ENCODE measurements at places on chromosomes 16 and 17. TPM values are rescaled to one million over a fixed set of nuclear protein-coding genes. Genes with fewer than 3 reads are reported as not detected.
A peak's percentile ranks its signal among the peaks of the same experiment; 100 is the strongest.

DNA sequence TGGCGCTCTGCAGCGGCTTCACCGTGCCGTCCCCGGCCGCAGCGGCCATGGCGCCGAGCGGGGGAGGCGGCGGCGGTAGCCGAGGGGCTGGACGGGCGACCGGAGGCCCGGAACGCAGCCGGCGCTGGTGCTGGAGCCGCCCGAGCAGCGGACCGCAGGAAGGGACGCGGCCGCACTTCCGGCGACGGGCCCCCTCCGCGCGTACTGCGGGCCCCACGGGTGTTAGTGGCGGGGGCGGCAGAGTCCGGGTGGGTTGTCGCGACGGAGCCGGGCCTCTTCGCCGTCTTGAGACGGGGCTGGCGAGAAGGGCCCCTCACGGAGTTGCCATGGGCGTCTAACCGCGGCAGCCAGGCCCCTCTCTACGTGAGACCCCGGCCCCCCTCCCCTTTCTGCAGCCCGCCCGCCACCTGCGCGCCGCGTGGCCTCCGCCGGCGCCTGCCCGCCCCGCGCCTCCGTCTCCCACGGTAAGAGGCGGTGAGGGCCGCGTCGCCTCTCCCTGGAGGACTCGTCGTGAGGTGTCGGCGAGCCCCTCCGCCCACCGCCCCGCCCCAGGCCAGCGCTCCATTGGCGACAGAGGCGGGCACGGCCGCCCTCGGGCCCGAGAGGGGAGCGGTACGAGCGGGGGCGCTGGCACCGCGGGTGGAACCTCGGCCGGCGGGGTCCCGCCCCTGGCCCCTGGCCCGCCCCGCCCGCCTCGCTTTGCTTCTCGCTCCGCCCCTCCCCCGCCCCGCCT lies at the start of the genes VPS9D1 and ZNF276:
Gene VPS9D1, minus strand, starts transcription at position 86 of the 733 bp plus-strand sequence. Its CDS starts 37 bp downstream, at position 49.
Gene ZNF276, plus strand, starts transcription at position 725 of the 733 bp plus-strand sequence. CDS start 104 bp downstream, outside the sequence.
- DNase-seq = peak; percentile 68

- DNase-seq = no peak
These were observed 48.5 kb downstream of the RAI1 start for GRCh38 chr17:17729620-17730249.

GRCh38 chr17:57663326-57664070 lies 81.6 kb downstream of the CCDC182 start:
- DNase-seq = no peak

DNA sequence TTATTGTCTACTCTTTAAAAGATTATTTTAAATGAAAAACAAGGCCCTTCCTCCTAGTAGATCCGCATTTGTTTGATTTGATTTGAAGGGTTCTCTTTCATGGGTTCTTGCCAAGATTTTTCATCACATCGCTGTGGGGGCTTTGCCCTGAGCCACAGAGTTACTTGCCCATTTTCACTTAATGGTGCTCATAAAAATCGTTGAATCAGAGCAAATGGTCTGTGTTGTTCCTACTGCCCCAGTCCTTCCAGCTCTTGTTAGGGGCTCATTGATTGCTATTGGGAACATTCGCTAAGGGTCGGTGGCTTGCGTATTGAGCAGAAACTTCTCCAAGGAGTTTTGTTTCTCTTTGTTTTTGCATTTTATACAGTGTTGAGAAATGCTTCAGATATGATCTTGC lies 1023.4 kb upstream of the CDH8 start:
- no peak for DNase-seq

DNA sequence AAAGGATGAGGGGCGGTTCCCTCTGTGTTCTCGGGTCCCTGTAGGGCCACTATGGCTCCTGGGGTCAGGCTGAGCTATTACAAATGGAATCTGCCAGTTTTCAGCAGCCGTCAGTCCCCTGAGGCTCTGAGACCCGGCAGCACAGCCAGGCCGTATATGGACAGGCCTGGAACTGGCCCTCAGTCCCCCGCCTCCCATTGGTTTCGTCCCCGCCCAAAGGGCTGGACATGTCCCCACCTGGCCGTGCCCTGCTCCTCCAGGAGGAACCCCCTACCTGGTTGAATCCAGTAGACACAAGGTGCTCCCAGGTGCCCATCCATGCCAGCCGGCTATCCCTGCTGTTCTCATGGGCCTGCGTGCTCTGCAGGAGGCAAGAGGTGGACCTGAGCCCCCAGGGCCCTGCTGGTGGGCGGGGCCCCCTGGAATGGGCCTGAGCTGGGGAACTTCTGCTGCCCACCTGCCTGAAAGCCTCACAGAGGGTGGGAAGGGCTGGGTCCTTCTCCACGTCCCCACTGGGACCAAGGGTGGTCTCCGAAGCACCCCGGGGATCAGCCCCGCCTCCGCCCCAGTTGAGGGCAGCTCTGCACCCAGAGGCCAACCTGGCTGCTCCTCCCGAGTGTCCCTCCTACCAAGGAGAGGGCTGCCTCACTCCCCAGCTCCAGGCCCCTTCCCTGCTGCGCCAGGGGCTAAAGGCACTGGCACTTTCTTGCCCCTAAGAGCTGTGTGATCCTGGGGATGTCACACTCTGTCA lies 16.8 kb downstream of the VASN start:
- DNase-seq = no peak

DNA sequence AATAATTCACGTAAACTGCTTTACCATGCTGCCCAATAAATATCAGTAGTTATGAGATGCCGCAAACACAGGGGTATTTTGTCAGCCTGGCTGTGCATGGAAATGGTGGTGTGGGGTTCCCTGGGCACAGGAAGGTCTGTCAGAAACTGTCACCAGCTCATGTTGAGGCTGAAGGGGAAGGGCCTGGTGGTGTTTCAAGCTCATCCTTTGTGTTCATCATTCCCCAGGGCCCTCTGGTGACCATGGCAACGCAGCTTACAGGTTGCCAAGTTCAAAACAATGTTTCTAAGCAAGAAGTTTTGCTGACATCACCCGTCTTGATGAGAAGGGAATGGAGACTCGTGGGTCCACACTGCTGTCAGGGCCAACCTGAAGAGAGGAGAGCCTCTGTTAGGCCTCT lies 348.9 kb upstream of the C16orf82 start:
- DNase-seq = no peak

GRCh38 chr16:728131-728889 lies 1.4 kb downstream of the HAGHL start:
- DNase-seq = no peak

- DNase-seq = no peak
These were observed 169.7 kb upstream of the ZFHX3 start for GRCh38 chr16:73217654-73218053.

- DNase-seq = no peak
These were observed 14.2 kb upstream of the CD300A start for GRCh38 chr17:74452033-74452840.

DNA sequence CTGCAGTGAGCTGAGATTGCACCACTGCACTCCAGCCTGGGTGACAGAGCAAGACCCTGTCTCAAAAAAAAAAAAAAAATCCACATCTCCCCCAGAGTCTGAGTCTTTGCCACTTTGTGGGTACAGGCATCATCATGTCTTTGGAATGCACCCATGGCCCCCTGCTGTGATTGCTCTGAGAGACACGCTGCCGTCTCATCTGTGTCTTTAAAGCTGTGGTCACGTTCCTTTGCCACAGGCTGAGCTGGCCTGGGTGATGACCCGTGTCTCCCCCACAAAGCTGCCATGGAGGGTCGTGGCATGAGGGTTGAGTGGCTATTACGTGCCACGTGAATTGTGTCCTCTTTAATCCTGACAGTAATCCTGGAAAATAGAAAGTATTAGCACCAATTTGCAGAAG lies 20.2 kb downstream of the CRISPLD2 start:
- DNase-seq = no peak

GRCh38 chr17:55238931-55239297 lies 25.8 kb upstream of the HLF start:
- DNase-seq = no peak

DNA sequence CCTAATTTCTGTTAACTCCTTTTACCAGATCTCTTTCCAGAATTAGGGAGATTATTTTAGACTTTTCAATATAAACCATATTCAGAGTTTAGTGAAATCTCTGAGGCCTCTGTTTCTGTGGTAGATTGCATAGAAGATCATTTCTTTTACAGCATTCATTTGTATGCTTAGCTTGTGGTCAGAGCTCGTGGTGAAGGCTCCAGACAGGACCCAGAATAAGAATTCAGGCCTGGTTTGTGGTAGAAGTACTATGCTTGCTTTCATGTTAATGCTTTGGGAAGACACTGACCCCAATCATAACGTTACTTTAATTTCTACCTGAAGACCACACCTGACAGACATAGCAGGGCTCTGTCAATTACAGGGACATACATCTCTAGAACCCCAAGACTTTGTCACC lies 258.1 kb downstream of the FTO start:
- DNase-seq = no peak

DNA sequence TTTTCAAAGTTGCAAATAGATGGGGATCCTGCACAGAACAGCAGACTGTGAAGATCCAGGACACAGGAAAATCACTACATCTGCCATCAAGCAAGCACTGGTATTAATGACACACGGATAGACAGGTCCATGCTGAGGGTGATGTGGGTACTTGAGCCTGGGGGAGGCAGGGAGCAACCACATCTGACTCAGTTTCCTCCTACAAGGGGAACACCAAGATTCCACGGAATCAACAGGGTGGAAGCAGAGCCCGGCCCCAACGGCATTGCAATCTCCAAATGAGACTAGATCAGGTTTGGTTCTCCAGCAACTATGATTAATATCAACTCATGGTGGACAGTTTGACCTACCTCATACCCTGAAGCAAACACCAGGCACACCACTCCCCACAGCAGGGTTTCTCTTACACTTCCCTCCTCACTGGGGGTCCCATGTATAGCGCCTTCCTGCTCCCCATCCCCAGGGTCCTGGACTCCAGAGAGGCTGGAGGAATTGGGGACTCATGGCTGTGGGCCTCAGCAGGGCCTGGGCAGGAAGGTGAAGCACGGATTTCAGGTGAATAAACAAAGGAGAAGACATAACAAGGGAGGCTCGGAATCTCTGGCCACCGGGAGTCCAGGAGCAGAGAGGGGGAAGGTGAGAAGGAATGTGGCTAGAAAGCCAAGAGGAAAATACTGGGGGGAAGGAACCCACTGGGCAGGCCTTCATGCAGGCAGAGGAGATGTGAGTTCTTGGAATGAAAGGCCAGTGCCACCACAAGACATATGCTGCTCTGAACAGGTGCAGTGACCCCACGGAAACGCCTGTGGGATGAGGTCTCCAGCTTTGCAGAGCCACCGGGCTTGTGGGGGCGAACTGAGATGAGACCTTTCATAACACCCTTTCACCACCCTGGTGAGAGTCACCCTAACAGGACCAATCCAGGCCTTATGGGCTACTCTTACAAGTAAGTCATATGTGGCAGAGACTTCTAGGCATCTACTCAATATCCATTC lies 29.5 kb upstream of the PIK3R6 start:
- DNase-seq = no peak

GRCh38 chr17:41538565-41538991 lies 10.5 kb upstream of the KRT19 start:
- no peak for DNase-seq

DNA sequence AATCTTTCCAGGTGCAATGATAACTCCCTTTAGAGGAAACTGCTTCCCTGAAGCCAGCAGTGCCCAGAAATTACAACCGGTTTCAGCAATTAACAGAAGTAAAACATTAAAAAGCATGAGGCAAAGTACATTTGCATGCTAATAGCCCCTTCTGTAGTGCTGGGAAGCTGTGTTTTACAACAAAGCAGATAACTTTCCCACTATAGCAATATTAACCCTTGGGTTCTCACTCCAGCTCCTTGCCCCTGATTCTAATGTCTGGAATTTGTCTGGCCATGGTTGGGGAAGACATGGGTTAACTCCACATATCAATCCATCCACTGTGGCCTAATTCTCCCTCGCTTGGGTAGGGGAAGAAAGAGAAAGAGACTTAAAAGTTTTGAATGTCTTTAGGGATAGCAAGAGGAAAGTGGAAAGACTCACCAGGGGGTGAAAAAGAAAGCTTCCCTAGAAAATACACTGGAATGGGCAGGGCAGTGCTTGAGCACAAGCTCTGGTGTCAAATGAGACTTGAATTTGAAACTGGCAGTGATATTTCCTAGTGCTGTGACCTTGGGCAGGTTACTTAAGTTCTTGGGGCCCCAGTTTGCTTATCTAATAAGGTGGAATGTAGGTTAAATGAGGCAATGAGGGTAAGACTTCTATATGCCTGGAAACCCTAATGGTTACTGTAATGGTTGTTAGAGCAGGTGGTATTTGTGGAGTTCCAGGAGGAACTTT lies 102.0 kb downstream of the SOX9 start:
- no peak for DNase-seq

DNA sequence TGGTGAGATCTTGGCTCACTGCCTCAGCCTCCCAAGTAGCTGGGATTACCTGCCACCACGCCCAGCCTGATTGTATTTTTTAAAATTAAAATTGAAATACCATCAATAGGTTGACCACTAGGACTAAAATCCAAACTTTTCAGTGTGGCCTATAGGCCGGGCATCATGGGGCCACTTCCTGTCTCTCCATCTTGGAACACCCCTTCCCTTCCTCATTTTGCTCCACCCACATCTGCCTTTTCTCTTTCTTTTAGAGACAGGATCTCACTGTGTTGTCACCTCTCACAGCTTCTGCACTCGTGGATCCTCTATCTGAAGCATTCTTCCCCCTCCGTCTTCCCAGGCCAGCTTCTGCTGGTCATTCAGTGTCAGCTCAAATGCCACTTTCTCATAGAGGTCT lies 57.0 kb downstream of the BMERB1 start:
- no peak for DNase-seq

GRCh38 chr16:86667035-86667434 lies 88.7 kb downstream of the FOXL1 start:
- DNase-seq = no peak

DNA sequence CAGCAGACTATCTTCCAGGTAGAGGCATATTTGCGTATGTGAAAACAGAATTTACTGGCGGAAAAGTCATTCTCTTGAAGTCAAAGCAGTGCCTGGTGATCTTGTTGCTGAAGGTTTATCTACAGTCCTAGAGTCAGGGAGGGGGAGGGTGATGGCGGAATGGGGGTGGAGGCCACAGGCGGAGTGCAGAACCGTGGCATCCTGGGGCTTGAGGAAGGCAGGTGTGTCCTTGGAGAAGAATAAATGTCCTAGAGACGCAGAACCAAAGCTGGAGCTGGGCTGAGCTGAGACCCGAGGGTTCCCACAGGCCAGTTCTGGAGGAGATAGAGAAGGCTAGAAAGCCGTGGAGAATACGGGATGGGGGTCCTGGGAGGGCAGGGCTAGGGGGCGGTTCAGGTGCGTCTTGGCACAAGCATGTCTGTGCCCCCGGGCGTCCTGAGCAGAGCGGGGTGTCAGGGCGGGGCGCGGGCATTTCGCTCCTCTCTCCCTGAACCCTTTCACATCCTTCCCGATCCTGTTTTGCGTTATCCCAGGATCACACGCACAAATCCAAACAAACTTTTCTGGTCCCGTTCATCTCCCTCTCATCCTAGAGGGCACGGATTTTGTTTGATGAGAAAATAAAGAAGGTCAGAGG lies 76.9 kb upstream of the CREBBP start:
- no peak for DNase-seq

GRCh38 chr17:8417806-8418205 lies 17.9 kb upstream of the NDEL1 start:
- DNase-seq = no peak

GRCh38 chr17:61687769-61688168 lies 96.8 kb upstream of the NACA2 start:
- DNase-seq = no peak

- DNase-seq = no peak
These were observed 151.1 kb upstream of the MAF start for GRCh38 chr16:79751471-79752184.

GRCh38 chr16:25614716-25615265 lies 77.0 kb upstream of the HS3ST4 start:
- DNase-seq = no peak

- no peak for DNase-seq
These were observed 113.8 kb downstream of the MSI2 start for GRCh38 chr17:57370037-57370581.

Gene TMEM106A
- polyA plus RNA-seq = 30.7 TPM

Gene SAP30BP
- 94.4 TPM for polyA plus RNA-seq

Gene KRTAP4-6
- polyA plus RNA-seq = not detected

Gene HOXB9
- polyA plus RNA-seq = 88.7 TPM

Gene YBX2
- polyA plus RNA-seq = 3.8 TPM

Gene MLKL
- polyA plus RNA-seq = 4.6 TPM
